Stimulated activated CD4-positive, alpha-beta T cell treated with anti-CD3 and anti-CD28 coated beads, Interleukin-2, amount 100 ng/mL, for 24 hours (primary cell): ENCODE measurements at places on chromosomes 16 and 17.

DNA sequence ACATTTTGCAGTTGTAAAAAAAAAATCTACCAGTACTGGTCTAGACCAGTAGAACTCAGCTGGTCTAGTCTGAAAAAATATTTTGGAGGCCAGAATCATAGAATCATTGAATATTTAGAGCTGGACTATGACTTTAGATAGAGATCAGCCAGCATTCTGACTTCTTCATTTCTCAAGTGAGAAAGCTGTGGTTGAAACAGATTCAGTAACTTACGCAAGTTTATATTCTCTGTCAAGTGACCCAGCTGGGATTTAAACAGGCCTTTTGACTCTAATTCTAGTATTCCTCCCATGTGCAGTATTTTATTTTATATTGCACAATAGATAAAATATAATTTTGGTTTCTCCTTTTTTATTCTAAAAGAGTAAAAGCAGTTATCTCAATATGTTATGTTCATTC, 4.9 kb downstream of the TNRC6A start:
- DNase-seq: no peak

DNA sequence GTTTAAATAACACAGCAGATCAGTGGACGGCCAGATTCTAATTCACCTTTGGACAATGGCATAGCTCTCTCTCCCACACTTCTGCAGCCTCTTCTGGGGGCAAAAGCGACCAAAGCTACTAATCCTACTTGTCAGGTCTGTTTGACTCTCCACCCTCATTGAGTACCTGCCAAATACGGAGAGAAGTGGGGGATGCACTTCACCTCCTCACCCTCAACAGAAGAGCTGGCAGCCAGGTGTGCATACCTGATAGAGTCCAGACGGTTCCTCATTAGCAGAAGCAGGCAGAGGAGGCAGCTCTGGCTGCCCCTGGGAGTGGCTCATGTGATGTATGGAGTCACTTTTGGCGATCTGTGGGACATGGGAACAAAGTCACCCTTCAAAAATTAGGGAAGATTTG, 4.9 kb downstream of the DNAH3 start:
- DNase-seq: no peak

- no peak for DNase-seq
Observed at GRCh38 chr17:76932402-76933333, 64.5 kb downstream of the MGAT5B start.

GRCh38 chr17:30352240-30352814, 18.5 kb upstream of the TMIGD1 start:
- DNase-seq: no peak

- DNase-seq: no peak
Observed at GRCh38 chr17:72761431-72761830, 331.1 kb downstream of the SLC39A11 start.

- no peak for DNase-seq
Observed at GRCh38 chr17:45677770-45678169, 106.3 kb upstream of the CRHR1 start.

GRCh38 chr17:82297714-82298537, 19.5 kb downstream of the CD7 start:
- DNase-seq: peak; percentile 92

DNA sequence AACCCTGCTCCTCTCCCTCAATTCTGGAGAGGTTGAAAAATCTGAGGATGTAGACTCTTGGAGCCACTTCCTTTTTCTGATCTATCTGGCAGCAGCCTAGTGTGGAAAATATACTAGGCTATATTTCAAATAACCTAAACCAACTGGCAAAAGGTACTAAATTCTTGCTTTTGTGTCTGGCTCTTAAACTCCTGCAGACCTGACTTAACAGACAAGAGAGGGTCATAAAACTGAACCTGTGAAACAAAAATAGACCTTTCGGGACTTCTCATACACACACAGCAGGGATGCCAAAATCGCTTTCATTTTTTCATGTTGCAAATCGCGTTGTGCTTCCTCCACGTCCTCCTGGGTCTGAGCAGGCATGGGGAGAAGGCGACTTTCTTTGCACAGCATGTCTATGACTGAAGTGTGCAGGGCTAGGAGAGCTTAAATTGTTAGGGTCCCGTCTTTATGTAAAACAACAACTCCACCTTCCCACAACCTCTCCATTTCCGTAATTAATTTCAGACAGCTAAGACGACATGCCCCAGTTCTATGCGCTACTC, 520.7 kb upstream of the PSMD7 start:
- DNase-seq: no peak

- DNase-seq: no peak
Observed at GRCh38 chr16:8005096-8005860, 585.0 kb downstream of the TMEM114 start.

GRCh38 chr17:32998111-32998886, 6.7 kb downstream of the SPACA3 start:
- peak; percentile 83 for DNase-seq

- DNase-seq: peak; percentile 40
Observed at GRCh38 chr16:27446721-27447120, 44.7 kb downstream of the IL21R start.

- DNase-seq: no peak
Observed at GRCh38 chr16:56198755-56199114, 7.4 kb downstream of the GNAO1 start.

- no peak for DNase-seq
Observed at GRCh38 chr16:53583401-53583800, 80.4 kb upstream of the AKTIP start.

- no peak for DNase-seq
Observed at GRCh38 chr16:66901626-66902025, 17.1 kb downstream of the CDH16 start.

DNA sequence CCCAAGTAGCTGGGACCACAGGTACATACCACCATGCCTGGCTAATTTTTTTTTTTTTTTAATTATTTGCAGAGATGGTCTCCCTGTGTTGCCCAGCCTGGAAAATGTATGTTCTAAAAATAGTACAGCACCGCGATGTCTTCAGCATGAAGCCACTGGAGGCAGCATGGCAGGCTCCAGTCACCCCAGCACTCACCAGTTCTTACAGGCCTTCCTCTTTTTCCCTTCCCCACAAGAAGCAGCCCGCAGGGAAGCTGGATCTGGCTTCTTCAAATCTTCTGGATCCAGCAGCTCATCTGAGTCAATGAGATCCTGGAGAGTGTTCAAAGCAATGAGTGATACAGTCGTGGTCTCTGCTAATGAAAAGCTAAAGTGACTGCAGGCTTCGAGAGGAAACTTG, 16.2 kb downstream of the CIAPIN1 start:
- no peak for DNase-seq

GRCh38 chr17:799261-799660, 17.1 kb downstream of the MRM3 start:
- no peak for DNase-seq

- no peak for DNase-seq
Observed at GRCh38 chr17:57288040-57288772, 31.9 kb downstream of the MSI2 start.

GRCh38 chr16:53504665-53505064, 1.7 kb upstream of the AKTIP start:
- peak; percentile 20 for DNase-seq

DNA sequence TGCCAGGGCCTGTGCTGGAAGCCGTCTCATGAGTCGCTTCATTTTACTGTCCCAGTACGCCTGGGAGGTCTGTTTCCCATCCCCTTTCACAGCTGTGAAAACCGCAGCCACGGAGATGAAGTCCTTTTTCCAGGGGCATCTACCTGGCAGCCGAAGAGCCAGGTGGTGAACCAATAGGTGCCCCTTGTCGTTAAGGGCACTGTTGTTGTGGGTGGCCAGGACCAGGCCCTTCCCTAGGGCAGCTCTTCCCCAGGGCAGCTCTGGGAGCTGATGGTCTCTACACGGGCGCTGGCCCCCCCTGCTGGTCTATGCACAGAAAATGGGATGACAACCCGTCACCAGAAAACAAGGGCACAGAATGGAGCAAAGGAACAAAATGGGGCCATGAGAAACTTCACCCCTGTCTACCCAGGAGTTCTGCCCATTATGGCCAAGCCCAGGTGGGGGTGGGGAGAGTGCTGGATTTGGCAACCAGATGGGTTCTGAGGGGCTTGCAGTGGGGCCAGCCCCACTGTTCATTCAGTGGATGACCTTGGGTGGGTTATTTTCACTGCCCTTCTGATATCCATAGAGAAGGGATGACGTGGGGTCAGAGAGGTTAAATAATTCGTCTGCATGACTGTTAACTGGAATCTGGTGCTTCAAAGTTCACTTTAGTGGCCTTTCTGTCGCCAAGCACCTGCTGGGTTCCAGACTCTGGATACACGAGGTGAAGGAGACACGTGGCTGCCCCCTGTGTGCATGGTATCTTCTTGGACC, 11.5 kb downstream of the RMI2 start:
- DNase-seq: peak; percentile 67

GRCh38 chr17:58763263-58763662, 7.6 kb downstream of the PPM1E start:
- DNase-seq: no peak

GRCh38 chr17:3712811-3713463, 10.8 kb upstream of the HASPIN start:
- peak; percentile 50 for DNase-seq
